ENCODE measurements at places on chromosomes 13 and 19.

DNA sequence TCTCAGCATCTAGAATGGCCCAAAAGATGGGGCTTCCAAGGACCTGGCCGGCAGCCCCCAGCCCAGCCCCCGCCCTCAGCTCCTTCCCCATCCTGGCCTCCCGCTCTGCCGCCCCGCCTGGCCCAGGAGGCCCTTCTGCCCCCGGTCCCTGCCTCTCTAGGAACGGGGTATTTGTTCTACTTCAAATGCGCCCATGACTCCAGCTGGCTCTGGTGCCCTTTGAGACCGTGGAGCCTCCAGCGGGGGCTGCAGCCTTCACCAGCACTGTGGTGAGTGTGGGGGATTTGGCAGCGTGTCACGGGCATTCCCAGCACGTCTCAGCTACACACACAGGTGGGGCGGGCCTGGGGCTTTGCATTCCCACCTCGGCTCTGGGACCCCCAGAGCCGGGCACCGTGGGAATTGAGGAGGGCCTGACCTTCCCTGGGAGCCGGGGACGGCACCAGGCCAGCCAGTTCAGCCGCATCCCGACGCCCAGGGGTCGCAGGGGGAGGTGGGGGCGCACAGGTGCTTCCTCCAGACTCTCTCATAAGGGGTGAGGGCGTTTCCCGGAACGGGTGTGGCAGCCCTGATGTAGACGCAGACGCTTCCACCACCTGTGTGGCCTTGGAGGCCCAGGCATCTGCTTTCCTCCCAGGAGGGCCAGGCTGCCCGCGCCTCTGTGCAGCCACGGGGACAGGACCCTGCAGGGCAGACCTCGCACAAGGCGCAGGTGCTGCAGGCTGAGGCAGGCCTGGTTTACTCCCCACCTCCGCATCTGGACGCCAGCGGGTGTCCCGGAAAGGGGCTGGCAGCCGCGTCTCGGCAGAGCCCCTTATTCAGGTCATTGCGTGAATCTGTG lies 947 bp downstream of the ATP4B start:
- DNase-seq: no peak

DNA sequence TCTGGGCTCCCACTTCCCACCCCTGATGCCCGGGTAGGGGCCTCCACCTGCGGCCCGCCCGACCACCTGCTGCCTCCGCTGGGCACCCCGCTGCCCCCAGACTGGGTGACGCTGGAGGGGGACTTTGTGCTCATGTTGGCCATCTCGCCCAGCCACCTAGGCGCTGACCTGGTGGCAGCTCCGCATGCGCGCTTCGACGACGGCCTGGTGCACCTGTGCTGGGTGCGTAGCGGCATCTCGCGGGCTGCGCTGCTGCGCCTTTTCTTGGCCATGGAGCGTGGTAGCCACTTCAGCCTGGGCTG lies 7.9 kb downstream of the DBP start:
- DNase-seq: no peak

DNA sequence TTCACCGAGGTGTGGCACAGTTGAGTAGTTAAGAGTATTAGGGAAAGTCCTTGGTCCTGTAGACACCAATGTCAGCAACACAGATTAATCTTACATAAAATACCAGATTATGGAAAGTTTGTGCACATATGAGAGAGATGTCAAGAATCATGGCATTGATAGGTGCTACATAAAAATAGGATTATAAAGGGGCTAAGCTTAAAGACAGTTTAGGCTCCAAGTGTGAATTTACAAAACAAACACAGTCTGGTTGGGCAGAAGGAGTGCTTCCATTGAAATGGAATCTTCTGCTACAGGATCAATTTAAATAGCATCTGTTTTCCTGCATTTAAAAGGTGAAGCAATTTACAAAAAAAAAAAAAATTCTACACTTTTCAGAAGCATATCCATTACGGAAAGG lies 292.9 kb downstream of the DNAJC15 start:
- DNase-seq: no peak

- DNase-seq: no peak
Observed at GRCh38 chr13:31159306-31159705, 2.4 kb downstream of the HSPH1 start.

DNA sequence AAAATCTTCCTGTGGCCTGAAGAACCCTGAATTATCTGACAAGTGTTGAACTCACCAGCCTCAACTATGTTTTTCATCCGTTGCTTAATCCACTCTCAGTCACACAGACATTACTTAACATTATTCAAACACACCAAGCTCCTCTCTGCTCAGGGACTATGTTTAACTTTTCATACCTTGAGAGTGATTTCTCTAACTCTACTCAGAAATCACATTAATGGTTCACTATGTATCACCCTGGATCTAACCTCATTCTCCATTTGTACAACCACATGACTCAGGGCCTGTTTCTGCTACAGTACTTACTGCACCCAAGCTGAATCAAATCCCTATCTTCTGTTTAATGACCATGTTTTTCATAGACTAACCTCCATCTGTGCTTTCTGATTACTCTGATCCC lies 553.7 kb upstream of the PRR20A start:
- DNase-seq: no peak

DNA sequence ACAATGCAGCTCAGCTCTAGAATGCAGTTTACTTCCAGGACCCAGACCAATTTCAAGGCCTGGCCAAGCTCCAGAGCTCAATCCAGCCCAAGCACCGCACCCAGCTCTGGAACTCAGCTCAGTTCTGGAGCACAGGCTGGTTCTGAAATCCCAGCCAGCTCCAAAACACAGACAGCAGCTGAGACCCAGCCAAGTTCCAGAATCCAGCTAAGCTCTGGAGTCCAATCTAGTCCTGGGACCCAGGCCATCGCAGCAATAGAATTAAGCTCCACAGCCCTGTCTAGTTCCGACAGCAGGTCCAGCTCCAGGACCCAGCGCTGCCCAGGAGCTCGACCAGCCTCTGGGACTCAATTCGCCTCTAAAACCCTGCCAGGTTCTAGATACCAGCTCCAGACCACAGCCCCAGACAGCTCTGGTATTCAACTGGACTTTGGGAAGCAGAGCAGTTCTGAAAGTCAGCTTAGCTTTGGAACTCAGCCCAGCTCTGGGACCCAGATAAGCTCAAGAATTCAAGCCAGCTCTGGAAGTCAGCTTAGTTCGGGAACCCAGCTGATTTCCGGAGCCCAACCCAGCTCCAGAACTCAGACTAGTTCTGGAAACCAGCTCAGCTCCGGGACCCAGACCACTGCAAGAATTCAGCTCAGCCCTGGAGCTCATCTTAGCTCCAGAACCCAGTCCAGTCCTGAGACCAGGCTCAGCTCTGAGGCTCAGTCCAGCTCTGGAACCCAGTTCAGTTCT lies 6.8 kb downstream of the GIPC3 start:
- no peak for DNase-seq

DNA sequence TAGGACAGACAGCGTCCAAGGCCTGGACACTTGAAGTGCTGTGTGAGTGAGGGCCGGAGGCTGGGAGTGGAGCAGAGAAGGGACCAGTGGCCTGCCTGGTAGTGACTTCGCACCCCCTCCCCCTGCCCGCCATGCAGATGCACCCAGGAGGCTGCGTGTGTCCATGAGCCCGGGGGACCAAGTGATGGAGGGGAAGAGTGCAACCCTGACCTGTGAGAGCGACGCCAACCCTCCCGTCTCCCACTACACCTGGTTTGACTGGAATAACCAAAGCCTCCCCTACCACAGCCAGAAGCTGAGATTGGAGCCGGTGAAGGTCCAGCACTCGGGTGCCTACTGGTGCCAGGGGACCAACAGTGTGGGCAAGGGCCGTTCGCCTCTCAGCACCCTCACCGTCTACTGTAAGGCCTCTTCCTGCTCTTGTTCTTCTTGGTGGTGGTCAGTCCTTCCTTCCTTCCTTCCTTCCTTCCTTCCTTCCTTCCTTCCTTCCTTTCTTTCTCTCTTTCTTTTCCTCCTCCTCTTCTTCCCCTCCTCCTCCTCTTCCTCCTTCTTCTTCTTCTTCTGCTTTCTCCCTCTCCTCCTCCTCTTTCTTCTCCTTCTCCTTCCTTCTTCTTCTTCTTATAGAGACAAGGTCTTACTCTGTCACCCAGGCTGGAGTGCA lies 6.0 kb upstream of the FFAR1 start:
- no peak for DNase-seq

DNA sequence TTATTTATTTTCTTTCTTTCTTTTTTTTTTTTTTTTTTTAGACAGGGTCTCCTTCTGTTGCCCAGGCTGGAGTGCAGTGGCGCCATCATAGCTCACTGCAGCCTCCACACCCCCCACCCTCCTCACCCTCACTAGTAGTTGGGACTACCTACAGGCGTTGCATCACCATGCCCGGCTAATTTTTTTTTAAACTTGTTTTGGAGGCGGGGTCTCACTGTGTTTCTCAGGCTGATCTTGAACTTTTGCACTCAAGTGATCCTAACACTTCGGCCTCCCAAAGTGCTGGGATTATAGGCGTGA lies 33.6 kb downstream of the GJA3 start:
- DNase-seq: no peak

- peak; percentile 94 for DNase-seq
Observed at GRCh38 chr19:55654868-55655647, at the start of gene U2AF2. Gene U2AF2, plus strand, starts transcription at chr19:55655035. Its CDS starts 70 bp downstream, at chr19:55655105.

- no peak for DNase-seq
Observed at GRCh38 chr13:46996316-46997030, 99.6 kb upstream of the HTR2A start.

GRCh38 chr19:33819880-33820781 lies 23.5 kb downstream of the KCTD15 start:
- DNase-seq: no peak

- DNase-seq: no peak
Observed at GRCh38 chr13:30696278-30697176, 38.8 kb upstream of the ALOX5AP start.

DNA sequence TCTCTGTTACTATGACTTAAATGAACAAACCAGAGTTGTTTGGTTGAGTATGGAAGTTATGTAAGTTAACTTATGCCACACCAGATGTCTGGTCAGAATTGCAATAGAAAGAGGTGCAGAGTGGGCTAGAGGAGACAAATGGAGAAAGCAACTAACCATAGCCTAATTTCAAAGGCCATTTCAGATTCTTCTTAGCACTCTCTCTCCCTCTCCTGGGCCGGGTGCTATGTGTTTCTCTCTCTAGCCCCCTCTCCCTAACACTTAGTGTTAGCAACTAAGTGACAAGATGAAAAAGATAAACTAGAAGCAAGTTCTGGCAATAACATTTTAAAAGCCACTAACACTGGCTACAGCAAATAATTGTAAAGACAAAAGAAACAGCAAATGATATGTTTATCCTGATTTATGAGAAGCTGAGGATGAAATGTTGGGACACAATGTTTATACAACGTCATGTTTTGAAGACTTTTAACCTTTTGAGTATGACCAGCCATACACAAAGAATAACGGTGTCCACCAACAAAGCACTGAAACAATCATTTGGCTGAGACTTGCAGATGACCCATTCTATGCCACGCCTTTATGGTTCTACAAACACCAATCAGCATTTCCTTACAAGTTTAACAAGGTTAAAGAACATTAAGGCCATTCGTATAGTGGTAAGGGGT lies 18.6 kb downstream of the SERPINE3 start:
- no peak for DNase-seq

DNA sequence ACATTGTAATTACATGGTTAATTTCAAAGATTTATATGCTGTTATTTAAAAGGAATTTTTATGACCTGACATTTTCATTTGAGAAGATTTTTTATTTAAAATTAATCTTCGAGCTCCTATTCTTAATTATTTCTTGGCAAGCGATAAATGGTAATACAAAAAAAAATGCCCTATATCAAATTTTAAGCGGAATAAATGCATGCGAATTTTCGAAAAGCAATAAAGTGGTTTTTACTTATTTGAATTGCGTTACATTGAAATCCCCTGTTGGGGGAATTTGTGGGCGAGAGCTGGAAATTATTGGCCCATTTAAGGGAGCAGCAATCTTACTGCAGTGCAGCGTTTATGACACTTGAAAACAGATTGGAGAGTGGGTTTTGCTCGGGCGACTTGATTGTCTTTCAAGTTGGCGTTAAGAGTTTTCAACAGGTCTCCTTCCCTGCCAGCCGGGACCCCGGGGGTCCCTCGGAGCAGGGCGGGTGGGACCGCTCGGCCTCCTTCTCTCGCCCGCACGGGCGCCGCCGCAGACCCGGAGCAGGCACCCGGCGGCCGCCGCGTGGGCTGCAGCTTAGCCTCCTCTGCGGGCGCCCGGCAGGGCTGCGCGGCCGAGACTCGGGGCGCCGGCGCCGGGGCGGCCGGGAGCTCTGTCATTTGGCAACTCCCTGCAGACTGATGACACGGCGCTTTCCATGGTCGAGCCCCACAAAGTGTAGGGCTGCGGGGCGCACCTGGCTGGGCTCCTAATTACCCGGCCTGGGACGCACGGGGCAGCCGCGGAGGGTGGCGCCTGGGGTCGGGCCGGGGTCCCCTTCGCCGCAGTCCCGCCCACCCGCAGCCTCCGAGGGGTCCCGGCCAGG lies 255.1 kb upstream of the SOX21 start:
- no peak for DNase-seq

DNA sequence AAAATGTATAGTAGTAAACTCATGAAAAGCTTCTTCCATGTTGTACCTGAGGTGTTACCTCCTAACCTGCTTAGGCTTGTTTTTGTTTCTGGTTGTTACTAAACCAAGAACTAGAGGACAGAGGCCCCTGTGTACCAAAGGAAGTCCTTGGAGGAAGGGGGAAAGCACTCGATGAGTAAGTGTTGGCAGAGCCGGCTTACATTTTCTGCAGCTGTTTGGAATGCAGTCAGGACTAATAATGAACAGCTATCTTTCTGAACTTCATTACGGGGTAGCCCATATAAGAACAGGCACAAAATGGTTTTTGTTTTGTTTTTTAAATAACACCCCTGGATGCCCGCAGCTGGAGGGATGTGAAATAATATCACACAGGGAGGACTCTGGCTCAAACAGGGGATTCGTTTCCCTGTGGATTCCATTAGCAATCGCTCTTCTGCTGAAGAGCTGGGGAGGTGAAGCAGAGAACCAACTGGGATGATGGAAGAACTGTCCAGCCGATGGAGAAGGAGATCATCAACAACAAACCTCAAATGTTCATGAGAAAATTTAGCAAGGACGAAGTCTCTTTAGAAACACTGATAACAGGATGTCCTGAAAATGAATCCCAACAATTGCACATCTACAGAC lies 214.2 kb upstream of the MAB21L1 start:
- DNase-seq: no peak

GRCh38 chr19:48249502-48250014 lies 6.2 kb downstream of the CARD8 start:
- peak; percentile 48 for DNase-seq

DNA sequence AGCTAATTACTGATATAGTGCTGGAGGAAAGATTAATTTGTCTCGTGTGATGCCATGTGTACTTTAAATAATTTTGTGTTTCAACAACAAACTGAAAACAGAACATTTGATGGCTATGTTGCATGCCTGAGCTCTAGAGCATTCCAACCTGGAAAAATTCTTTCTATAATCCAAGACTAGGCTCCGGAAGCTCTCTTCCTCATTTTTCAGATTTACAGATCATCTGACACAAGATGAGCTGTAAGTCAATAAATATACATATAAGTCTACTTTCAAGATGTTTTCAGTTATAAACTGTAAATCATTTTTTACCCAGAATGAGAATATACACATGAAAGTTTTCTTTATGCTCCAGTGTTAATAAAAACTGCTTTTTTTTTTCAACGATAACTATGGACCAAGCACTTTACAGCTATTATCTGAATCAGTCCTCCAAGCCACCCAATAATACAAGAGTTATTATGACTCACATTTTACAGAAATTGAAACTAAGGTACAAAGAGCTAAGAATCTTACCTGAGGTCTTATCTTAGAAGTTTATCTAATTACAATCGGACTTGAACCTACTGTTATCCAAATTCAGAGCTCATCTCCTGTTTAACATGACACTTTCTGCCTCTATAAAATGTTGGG lies 6.4 kb upstream of the FOXO1 start:
- DNase-seq: no peak
